Foreskin keratinocyte (primary cell): ENCODE measurements at places on chromosomes 2 and 18.

GRCh38 chr2:3430740-3431490 lies 51.4 kb downstream of the TRAPPC12 start:
- no peak for DNase-seq

GRCh38 chr2:142673836-142674235 lies 203.6 kb upstream of the KYNU start:
- DNase-seq = no peak

DNA sequence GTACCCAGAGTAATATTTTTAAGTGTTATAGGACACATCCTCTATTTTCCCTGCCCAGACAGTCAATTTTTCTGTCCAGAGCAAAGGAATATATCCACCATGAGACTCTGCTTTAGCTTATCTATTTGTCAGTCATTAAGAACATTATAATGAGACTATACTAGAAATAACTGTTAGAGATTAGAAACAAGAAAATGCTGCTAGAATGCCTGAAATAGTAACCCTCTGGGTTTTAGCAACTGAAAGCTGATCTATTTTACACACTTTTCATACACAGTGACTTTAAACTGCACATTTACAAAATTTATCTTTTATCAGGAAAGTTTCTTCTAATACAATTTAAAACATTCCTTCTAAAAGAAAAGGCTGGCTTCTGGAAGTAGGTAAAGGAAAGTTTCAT lies 39.6 kb downstream of the MBD2 start:
- no peak for DNase-seq

- no peak for DNase-seq
Measured at GRCh38 chr2:119263656-119264055, 40.0 kb downstream of the STEAP3 start.

- DNase-seq = no peak
Measured at GRCh38 chr18:6606411-6607085, 123.0 kb upstream of the ARHGAP28 start.

DNA sequence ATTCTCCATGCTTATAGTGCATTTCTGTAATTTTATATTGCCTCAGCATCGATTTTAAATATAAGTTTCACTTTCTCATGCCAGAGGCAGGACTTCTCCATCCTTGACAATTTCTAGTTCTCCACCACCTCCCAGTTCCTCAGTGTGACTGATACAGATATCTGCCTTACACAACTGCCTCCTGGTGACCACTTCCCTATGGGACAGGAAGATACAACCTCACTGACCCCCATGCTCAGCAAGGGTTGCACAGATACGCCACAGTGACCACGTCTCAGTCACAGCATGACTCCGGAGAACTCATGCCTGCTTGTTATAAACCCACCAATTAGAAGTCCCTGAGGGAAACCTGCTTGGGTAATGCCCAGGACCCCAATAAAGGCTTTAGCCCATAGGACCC lies 284.0 kb upstream of the MC4R start:
- DNase-seq = no peak

GRCh38 chr2:138115666-138116065 lies 151.4 kb downstream of the HNMT start:
- peak; percentile 46 for DNase-seq

DNA sequence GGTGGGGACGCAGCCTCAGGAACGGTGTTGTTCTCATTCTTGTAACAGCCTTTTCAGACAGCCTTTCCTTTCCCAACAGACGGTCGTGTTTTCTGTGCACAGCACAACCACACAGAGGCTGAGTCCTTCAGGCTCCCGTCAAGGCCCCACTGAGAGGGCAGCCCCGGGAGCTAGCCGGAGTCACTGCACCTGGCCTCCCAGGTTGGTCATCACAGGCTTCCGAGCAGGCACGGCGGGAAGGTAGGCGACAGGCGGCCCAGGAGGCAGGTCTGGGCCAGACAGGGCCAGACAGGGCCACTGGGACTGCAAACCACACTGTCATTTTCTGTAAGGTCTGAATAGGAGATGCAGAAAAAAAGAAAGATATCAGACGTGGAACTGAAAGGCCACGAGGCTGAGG lies 570.8 kb downstream of the GALR1 start:
- DNase-seq = no peak

- DNase-seq = no peak
Measured at GRCh38 chr2:119015845-119016244, 73.9 kb downstream of the MARCO start.

DNA sequence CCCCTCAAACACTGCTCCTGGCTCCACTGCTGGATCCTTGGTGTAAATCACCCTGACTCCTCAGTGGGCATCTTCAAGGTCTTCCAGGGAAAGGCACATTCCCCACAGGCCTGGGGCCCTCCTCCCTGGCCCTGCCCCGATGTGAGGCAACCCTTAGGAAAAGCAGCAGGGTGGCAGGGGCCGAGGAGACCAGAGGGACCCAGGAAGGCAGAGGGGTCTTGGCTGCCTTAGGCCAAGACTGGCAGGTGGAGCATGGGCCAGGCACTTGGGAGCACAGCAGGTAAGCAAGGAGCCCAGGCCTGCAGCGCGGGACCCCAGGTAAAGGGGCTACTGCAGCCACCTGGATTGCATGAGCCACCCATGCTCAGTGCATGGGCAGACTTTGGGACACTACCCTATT lies 96.9 kb downstream of the GYPC start:
- DNase-seq = no peak

- DNase-seq = no peak
Measured at GRCh38 chr2:905091-905832, 45.4 kb upstream of the SNTG2 start.

DNA sequence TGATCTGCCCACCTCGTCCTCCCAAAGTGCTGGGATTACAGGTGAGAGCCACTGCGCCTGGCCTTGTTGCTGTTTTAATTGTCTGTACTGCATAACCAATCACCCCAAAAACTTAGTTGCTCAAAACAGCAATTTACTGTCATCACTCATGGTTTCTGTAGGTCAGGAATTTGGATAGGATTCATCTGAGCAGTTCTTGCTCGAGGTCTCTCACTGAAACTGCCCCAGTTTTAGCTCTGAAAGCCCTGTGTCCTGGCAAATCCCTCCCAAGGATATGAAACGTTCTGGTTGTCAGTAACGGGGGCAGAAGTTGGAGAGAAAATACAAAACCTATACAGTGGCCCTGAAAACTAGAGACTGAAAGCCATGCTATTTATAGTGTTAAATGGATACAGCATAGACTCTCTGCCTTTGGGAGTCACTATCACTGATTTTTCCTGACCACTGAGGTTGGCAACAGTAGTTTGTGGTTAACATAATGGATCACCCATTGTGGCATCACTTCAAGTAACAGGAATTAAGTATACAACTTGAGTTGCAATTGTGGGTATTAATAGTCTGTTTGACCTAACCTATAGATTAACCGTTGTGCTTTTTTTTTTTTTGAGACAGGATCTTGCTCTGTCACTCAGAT lies 27.2 kb upstream of the ERICH2 start:
- DNase-seq = no peak

DNA sequence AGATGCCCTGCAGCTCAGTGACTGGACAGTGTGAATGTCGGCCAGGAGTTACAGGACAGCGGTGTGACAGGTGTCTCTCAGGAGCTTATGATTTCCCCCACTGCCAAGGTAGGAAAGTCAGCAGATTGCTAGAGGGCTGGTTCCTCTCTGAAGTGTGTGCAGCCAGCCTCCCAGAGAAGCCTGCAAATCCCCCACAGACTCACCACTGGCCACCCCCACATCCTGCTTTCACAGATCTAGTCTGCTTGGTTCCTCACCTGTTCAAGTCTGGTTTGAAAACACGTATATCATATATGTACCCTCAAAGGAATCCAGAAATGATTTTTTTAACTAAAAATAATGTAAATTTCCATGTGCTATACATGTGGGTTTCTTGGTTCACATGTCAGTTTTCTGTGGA lies 121.1 kb downstream of the LAMA3 start:
- DNase-seq = no peak

GRCh38 chr18:24633121-24633520 lies 172.7 kb downstream of the HRH4 start:
- no peak for DNase-seq

DNA sequence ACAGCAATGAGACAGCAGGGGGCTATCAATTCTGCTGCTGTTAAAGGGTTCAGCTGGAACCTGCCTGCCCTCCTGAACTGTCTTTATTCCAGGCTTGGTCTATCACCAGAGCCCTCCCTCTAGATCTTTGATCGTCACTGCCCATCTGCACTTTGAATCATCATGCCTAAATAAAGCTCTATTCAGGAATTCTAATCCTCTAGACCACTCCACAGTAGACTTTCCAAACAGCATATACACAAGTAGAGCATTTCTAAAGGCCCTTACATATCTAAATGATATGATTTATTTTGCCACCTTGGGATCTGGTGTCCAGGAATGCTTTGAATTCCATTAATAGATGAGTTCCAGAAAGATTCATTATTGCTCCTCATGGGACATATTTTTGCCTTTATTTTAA lies 542.1 kb upstream of the SYT4 start:
- DNase-seq = no peak

DNA sequence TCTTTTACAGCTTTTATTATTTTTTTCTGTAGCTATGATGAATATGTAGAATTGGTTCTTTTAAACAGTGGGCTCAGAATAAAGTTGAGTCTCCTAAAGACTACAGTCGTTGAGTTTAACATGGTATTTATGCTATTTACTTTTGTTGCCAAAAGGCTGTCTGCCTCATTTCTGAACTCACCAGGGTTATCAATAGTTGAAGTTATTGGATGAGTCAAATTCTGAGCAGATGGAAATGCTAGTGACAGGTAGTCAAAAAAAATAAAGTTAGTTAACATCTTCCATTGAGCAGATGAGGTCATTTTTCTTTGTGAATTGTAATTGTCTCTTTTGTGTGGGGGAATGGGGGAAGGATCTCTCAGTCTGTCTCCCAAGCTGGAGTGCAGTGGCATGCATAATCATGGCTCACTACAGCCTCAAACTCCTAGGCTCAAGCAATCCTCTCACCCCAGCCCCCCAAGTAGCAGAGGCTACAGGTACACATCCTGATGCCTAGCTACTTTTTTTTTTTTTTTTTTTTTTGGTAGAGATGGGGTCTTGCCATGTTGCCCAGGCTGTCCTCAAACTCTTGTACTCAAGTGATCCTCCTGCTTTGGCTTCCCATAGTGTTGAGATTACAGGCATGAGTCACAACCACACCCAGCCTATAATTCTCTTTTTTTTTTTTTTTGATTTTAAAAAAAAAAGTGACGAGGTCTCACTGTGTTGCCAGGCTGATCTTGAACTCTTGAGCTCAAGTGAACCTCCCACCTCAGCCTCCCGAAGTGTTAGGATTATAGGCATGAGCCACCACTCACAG lies 8.9 kb downstream of the PAPOLG start:
- peak; percentile 40 for DNase-seq

DNA sequence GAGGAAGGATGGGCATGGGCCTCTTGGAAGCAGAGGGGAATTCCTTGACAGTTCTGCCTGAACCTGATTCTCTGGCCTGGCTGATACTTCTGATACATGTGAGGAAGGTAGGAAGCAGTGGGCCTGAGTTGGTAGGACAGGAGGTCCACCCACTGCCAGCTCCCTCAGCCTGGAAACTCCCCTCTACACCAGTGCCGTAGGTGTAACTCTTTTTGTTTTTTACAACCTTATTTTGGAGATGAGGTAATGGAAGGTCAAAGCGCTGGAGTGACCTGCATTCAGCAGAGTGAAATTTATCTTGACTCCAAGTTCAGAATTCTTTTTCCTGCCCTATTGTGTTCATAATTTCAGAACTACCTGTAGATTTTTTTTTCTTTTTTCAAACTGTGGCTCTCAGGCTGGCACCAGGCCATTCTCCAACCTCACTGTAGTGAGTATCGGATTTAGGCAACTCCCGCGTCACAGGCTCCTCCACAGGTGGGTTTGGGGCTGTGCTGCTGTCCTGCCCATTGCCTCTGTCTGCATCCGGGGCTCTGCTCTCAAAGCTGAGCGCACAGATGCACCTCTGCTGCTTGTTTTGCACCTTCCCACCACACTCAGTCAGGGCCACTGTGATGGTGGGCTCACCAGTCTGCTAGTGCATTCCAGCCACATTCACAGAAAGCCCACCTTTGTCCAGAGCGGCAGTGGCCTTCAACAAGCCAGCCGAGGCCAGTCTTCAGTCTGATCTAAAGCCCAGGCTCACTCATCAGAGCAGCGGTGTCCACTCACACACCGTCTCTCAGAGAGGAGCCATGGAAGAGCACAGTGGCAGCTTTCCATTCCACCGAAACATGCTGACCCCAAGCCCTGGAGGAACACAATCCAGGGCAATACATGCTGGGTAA lies 87.2 kb downstream of the UXS1 start:
- no peak for DNase-seq

DNA sequence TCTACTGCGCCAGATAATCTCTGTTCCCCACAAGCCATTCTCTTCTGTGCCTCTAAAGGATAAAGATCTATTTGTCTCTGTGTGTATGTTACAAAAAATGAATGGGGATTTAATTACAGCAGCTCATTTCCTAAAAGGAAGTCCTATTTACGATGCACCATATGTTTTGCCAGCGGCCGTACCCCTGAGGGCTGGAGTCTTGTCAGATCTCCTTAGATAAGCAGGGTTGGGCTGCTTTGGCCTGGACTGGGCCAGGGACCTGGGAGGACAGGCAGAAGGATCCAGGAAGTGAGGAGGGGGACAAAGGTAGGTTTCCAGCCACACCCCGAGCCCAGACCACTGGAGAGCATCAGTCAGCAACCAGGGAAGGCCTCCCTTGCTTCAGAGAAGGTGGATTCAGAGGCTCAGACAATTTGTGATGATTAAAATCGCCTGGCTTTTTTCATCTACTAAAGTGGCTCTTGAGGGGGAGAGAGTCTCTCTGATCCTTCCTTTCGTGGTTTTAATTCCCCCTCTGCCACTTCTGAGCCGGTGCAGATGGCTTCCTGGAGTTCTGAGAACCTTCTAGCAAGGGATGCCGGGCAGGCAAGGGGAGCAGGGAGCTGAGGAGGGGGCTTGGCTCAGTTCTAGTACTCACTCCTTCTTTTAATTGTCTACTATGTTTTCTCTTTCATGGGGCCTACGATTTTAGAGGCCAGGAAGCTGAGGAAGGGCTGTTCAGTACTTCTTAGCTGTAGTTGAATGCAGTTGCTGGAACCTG lies 42.1 kb downstream of the MYCN start:
- DNase-seq = no peak

- DNase-seq = no peak
Measured at GRCh38 chr2:170492010-170492409, 223.1 kb upstream of the SP5 start.

DNA sequence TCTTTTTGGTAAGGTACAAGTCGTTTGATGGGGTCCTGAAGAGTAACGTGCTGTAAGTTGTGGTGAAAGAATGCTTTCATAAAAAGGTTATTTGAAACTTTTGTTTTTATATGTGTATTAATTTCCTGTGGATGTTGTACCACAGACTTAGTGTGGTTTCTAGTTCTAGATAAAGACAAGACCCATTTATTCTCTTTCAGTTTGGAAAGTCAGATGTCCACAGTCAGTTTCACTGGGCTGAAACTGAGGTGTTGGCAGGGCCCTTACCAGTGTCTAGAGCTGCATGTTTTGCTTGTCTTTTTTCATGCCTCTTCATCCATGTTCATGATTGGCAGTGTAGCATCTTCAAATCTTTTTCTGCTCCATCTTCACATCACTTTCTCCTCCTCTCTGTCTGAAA lies 22.1 kb upstream of the DOCK10 start:
- no peak for DNase-seq

- no peak for DNase-seq
Measured at GRCh38 chr2:1816414-1816911, 72.1 kb upstream of the PXDN start.
